ENCODE measurements at places on chromosomes 7 and 10. TPM values are rescaled to one million over a fixed set of nuclear protein-coding genes. Genes with fewer than 3 reads are reported as not detected.

DNA sequence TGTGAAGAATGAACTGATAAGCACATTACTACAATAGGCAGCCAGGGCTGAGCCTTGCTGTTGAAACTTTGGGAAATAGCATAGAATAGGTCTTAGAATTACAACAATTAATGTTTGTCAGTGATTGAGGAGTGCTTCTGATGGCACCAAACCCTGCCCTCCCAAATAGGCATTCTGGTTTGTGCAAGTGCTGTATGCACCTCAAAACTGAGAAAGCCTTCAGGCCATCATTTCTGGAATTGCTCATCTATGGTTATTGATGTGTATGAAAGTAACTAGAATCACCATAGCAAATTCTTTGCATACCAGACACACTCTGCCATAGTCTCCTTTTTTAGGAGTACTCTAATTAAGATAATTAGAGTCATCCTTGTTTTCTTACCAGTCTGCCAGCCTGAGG is 585.0 kb upstream of the MBL2 start:
- DNase-seq = no peak

GRCh38 chr7:54981913-54982312 is 36.9 kb upstream of the EGFR start:
- DNase-seq = no peak

- DNase-seq = no peak
These were observed 25.4 kb downstream of the DYNC2I1 start for GRCh38 chr7:158881731-158882130.

GRCh38 chr7:32937344-32938174 is 19.7 kb upstream of the FKBP9 start:
- DNase-seq = peak; percentile 57

DNA sequence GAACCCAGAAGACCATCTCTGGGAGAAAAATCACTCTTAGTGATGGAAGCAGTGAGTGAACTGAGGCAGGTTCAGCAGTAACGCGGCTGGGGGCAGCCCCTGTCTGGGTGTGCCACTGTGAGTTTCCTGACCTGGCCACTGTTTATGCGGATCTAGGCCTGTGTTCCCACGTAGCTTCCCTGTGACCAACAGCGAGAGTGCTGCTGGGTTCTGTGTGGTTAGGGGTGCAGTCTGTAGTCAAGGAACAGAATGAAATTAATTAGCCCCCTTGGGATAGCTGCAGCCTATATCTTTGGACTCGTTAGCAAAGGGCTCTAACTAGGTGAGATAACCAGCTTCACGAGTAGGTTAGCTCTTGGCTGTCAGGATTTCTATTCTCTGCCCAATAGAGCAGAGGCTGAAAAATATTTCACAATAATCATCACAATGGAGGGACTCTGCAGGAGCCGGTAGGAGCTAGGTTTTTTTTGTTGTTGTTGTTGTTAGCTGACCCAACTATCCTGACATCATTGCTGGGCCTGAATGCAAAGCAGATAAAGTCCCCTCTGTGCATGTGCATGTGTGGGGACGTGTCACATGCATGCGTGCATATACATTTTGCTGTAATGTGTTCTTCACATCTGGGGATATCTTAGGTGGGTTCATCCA is 164.9 kb downstream of the TMEM178B start:
- DNase-seq = no peak

DNA sequence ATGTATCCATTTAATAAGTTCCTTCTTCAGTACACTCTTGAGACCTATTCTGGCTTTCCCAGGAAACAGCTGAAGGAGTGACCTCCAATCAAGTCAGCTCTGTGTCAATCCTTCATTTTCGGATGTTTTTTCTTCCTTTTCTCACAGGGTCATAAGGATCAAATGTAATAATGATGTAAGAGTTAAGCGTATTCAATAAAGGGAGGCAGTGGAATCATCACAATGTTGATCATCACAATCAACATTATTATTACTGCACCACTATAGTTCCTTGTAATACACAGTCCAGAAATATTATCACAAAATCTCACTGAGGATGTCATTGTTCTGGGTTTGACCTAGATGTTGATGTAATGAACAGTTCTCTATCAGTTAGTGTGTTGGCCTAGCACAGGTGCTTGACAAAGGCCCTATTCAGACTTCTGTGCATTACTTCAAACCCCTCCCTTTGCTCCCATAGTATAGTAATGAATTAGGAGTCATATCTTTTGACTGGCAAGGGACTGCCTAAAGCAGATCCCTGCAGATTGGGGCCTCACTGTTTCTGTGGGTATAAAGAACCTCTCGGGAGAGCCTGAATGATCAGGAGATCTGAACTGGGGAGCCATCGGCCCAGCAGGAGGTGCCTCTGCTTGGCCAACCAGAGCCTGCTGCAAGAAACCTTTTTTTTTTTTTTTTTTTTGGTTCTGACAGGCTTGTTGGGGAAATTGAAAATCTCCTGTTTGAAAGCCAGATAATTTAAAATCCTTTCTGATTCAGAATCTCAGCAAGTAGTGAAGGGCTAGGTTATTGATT is 100.6 kb downstream of the KAT6B start:
- DNase-seq = no peak

DNA sequence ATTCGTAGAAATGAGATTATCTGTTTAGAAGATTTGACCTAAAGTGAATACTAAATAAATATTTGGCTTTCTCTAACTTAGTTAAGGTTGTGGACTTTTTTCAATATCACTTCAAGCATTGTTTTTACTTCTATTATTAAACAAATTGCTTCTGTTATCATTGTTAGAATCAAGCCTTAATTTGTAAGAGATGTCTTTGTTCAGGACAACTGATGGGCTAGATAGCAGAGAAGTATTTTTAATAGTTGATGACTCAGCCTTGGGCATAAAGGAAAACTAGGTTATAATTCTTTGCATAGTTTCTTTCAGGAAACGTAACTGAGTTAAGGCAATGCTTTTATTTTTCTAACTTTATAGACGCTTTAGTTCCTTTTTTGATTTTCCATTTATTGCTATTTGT is 128.8 kb upstream of the SMIM30 start:
- DNase-seq = no peak

- no peak for DNase-seq
These were observed 902 bp upstream of the CLDN15 start for GRCh38 chr7:101238226-101239182.

DNA sequence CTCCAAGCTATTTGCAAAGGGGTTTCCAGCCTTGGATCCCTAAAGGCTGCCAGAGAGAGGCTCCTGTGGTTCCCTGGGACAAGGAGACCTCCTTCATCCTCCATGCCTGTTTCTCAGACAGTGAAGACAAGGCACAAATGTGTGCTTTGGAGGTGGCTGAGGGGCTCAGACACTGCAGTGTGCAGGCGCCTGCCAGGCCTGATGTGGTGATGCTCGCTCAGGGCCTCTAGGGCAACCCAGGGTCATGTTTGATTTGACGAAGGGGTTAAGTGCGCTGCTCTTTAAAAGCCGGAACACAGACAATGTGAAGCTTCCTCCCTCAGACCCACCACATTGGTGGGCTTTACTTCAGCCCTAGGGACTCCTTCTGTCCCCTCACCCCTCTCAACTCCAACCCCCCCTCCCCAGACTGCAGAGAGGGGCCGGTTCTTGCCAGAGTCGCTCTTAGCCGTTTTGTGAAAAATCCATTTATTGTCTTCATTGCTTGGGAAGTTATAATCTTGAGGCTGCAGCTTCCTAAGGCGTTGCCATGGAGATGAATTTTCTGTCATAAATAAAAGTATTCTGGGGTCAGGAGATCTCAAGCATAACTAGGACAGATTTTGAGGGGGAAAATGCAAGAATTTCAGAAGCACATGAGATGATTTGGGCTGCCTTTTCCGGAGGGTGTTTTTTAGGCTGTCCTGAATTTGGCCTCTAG is 35.8 kb downstream of the PDGFA start:
- DNase-seq = no peak

Gene MXI1
- total RNA-seq = 20.3 TPM

Gene CPED1
- total RNA-seq = 30.0 TPM

- no peak for DNase-seq
These were observed 91.7 kb downstream of the RNF216 start for GRCh38 chr7:5689716-5690115.
